ENCODE measurements at places on chromosomes 16 and 17.

DNA sequence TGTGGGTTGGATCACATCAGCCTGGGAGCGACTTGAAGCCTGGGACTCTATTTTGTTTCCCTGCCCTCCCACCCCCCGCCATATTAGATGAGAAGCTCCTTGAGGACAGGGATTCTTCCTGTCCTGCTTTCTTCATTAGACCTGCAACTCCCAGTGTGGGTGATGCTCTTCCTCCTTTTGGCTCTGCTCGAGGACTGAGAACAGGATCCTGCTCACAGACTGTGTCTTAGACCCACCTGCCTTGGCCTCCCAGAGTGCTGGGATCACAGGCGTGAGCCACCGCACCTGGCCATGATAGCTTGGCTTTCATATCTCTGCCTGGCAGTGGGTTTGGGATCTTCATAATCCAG, 21.5 kb upstream of the TNS4 start:
- no peak for DNase-seq

DNA sequence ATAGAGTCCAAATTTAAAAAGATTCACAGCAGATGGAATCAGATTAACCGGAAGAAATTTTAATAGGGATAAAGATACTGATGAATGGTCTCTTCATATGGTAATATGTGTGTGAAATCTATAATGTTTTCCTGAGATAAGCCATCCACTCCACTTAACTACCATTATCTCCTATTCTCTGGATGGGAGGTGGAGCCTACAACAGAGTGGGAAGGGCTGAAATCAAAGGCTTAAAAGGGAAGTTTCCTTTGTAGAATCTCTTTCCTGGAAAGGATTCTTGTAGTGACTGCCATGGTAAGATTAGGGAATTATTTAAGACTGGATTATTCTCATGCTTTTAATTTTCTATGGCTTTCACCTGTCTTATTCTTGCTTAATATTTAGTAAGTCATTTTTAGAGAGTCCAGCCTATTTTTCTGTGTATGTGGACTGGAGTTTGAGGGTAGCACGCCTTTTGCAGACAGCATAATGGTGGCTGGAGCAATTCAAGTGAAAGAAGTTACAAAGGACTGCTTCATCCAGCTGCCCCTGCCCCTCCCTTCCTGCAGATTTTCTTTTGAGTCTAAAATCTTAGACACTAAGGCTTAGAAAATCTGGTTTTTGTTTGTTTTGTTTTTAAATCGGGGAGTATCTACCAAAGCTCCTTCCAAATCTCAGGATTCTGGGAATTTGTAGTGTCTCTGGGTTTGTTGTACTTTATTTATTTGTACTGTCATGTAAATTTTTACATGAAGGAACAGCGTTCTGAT, 26.5 kb downstream of the KAT7 start:
- DNase-seq, result no peak

- DNase-seq, result no peak
Observed at GRCh38 chr17:80421381-80422090, 6.6 kb downstream of the ENDOV start.

- DNase-seq, result peak; percentile 93
Observed at GRCh38 chr16:68528686-68529379, 10.3 kb upstream of the ZFP90 start.

DNA sequence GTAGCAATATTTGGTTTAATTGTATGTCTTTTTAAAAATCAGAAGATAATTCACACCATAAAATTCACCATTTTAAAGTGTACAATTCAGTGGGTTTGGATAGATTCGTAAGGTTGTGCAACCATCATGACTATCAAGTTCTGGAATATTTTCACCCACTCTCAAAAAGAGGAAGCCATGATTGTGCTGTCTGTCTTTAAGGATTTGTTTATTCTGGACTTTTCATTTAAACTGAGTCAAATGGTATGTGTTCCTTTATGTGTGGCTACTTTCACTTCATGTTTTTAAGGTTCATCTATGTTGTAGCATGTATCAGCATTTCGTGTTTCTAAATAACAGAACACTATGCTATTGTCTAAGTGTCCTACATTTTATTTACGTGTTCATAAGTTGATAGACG, 68.1 kb upstream of the CPHXL start:
- DNase-seq, result no peak

DNA sequence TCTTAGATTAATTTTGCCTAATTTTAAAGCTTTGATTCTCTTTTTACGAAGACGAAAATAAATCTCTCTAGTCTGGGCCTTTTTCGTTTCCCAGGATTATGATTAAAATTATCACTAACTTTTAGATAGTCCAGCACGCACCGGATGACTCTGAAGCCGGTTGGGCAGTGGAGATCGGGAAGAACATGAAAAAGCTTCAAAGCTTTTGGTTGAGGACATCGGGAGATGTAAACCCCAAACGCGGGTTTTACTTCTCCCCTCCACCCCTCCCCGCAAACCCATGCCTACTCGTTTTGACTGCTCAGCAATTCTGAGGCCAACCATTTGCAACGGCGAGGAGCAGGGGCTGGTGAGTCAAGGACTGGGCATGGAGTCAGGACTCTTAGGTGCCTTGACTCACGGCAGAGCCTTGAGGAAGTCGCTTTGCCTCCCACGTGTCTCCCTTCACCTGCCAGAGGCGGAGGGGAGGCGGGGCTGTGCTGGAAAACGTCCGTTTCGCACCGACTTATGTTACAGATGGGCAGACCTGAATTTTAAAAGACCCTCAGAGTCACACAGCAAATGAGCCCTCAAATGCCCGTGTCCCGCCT, 989 bp upstream of the DUSP14 start:
- peak; percentile 93 for DNase-seq

DNA sequence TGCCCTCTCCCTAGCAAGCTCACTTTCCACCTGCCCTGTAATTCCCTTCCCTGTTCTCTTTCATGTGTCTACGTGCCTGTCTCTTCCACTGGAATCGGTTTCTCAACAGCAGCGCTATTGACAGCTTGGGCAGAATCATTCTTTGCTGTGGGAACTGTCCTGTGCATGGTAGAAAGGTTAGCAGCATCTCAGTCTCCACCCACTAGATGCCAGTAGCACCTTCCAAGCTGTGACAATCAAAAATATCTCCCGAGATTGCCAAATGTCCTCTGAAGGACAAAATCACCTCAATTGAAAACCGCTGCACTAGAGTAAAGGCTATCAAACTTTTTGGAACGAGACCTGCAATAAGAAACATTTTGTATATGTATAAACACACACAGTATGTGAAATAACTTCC, 41.6 kb upstream of the KSR1 start:
- no peak for DNase-seq

- DNase-seq, result no peak
Observed at GRCh38 chr17:17813055-17813724, 23.6 kb downstream of the SREBF1 start.

- no peak for DNase-seq
Observed at GRCh38 chr16:56889206-56889605, 24.2 kb downstream of the SLC12A3 start.

- DNase-seq, result no peak
Observed at GRCh38 chr17:30942308-30943079, 20.7 kb downstream of the ADAP2 start.

- no peak for DNase-seq
Observed at GRCh38 chr17:42363767-42364585, 24.3 kb downstream of the STAT3 start.

DNA sequence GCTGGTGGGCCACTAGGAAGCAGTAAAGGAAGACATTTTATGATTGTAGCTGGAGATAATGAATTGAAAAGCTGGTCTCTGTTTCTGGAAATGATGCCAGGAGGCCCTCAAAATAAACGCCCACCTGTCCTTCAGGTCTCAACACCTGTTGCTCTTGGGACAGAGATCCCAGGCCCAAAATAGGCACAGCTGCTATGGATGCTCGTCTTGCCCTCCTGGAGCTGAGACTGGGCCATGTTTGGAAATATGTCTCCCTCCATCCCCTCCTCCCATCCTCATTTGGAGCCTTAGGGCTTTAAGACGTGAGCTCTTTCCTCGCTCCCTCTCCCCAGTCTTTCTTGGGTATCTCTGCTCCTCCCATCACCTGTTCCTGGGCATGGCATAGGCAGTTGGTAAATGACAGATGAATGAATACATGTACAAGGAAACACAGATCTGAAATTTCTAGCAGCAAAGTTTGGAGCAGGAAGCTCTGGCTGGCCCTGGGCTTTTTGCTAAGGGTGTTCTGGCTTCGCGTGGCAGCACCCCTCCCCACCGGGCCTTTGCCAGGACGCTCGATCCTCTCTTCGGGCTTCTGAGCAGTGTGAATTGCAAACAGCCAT, 33.3 kb downstream of the MYH3 start:
- no peak for DNase-seq

- DNase-seq, result peak; percentile 64
Observed at GRCh38 chr17:39069114-39069756, 82.2 kb downstream of the PLXDC1 start.

GRCh38 chr17:82592767-82593589, 55.3 kb downstream of the WDR45B start:
- peak; percentile 86 for DNase-seq

GRCh38 chr17:33858121-33858520, 397.0 kb upstream of the CCL2 start:
- DNase-seq, result no peak

GRCh38 chr16:87550495-87550961, 51.8 kb upstream of the JPH3 start:
- peak; percentile 44 for DNase-seq

DNA sequence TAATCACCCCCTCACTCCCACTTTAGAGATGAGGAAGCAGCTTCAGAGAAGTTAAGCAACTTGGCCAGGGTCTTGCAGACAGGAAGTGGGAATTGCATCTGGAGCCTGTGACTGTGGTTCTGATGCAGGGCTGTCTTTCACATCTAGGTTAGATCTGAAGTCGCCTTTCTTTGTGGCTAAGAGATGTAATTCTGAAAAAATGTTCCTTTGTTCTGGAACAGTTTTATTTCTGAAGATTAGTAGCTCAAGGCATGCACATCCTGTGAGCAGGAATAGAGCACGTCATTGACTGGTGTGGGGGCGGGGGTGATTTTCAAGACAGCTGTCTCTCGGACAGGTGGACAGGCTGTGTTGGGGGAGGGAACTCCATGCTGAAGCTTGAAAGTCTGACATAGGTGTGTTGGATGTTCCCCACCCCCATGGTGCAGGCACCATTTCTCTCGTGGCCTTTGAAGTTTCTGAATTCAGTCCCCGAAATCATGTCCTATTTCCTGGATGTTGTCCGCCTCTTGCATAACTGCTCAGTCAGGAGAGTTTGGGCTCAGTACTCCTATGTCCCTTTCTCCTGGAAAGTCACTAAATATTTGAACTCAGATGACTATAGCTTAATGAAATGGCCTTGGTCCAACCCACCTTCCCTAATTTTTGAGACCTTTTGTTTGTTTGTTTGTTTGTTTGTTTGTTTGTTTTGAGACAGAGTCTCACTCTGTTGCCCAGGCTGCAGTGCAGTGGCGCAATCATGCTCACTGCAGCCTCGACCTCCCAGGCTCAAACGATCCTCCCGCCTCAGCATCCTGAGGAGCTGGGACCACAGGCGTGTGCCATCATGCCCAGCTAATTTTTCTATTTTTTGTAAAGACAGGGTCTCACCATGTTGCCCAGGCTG, 21.0 kb upstream of the HERPUD1 start:
- DNase-seq, result peak; percentile 78

DNA sequence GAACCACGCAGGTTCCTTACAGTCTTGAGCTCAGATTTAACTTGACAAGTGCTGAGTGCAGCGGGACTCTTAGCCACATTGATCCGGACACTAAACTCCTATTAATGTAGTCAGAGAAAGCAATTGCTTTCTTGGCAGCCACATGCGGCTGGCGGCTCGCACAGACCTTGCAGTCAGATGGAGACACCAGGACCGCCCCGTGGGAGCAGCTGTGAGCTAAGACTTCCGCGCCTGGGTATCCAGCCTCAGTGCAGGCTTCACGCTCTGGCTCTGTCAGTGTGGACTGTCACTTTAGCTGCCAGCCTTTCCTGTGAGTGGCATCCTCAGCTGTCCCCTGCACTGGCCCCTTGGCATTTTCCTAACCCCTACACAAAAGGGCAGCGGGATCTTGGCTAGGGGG, 80.9 kb upstream of the NLRP1 start:
- DNase-seq, result no peak

DNA sequence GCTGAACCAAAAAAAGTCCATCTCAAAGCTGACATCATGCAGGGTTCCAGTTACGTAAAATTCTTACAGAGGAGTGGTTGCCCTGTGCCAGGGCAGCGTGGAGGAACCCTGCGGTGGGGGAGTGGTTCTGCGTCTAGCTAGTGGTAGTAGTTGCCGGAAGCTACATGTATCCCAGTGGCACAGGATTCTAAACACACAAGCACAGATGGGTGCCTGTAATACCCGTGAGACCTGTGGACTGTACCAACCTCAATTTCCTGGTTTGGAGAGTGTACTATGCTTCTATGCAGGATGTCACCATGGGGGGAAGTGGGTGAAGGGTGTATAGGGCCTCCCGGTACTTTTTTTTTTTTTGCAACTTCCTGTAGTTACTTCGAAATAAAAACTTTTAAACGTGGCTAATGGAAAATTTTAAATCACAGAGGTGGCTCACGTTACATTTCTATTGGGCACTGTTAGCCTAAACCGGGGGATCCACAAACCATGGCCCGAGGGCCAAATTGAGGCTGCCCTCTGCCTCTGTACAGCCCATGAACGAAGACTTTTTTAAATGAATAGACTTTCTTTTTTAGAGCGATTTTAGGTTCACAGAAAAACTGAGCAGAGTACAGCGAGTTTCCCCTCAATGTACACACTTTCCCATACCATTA, 38.5 kb downstream of the TBC1D16 start:
- DNase-seq, result no peak

- DNase-seq, result no peak
Observed at GRCh38 chr17:38572669-38573365, 32.9 kb downstream of the SRCIN1 start.

GRCh38 chr16:17654571-17654970, 183.8 kb upstream of the XYLT1 start:
- no peak for DNase-seq

- DNase-seq, result no peak
Observed at GRCh38 chr17:68439656-68440290, 17.5 kb downstream of the WIPI1 start.

- no peak for DNase-seq
Observed at GRCh38 chr16:85637808-85638647, 24.9 kb downstream of the GSE1 start.

- DNase-seq, result no peak
Observed at GRCh38 chr17:2263183-2264066, 40.2 kb downstream of the SMG6 start.

DNA sequence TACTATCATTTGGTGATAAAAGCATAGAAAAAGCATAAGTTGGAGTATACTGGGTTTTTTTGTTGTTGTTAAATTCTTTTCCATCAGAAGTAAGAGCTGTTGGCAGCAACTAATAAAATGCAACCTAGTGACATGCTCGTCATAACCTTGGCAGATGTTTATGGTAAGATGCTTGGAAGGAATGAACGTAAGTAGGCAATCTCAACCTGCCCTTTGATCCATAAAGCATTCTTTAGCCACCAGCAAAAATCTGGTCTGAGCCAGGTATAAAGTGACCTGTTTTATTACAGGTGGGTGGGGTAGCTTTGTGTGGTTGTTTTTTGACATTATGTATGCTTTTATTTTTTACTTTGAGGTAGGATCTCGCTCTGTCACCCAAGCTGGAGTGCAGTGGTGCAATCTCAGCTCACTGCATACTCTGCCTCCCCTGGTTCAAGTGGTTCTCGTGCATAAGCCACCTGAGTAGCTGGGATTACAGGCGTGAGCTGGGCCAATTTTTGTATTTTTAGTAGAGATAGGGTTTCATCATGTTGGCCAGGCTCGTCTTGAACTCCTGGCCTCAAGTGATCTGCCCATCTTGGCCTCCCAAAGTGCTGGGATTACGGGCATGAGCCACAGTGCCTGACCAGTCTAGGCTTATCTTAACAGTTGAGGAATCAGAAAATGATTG, 22.0 kb downstream of the WSB1 start:
- DNase-seq, result no peak

GRCh38 chr16:68447653-68448359, 502 bp downstream of the SMPD3 start:
- DNase-seq, result peak; percentile 9

GRCh38 chr16:10577305-10578202, 2.8 kb downstream of the EMP2 start:
- DNase-seq, result peak; percentile 47

All from RPMI8226 (cell line).